ENCODE measurements at places on chromosomes 13 and 19.
A peak's percentile ranks its signal among the peaks of the same experiment; 100 is the strongest.

DNA sequence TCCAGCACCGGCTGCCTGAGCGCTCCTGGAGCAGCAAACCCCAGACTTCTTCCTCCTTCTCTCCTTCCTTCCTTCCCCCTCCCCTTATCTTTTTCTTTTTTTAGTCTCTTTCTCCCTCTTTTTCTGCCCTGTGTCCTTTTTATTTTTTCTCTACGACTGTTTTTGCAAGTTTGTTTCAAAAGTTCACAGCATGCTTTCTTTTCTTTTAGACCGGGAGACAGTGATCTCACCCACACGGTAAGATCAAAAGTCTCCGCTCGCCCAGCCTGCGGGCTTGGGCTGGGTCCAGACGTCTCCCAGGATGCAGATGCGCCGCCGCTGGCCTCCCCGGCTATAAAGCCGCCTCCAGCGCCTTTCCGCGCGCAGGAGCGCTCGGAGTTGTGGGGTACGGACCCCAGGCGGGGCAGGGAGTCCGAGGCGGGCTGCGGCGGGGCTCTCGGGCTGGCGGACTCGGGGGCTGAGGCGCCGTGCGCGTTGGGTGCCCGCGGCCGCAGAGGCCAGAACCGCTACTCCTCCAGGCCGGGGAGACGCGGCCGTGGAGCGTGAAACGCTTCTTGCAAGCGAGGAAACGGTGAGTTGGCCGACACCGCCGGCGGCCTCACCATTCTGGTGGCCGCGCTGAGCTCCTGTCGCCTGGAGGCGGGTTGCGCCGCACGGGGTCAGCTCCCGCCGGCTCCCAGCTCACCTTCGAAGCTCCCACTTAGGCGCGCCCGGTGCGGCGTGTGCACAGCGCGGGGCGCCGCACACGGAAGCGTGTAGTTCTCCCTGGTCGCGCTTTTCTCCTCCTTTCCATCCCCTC, 2.0 kb upstream of the TSHZ3 start:
- no peak for DNase-seq

DNA sequence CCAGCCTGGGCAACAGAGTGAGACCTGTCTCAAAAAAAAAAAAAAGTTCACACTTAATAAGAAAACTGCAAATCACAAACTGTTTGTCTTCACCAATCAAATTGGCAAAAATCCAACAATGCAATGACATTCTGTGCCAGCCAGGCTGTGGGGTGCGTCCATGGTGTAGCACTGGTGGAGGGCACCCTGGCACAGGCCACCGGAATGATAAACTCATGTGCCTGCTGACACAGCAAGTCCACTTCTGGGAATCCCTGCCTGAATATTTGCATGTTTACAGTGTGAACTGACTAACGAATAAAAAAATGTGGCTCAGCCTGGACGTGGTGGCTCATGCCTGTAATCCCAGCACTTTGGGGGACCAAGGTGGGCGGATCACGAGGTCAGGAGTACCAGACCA, 1.6 kb upstream of the LRRC25 start:
- no peak for DNase-seq

DNA sequence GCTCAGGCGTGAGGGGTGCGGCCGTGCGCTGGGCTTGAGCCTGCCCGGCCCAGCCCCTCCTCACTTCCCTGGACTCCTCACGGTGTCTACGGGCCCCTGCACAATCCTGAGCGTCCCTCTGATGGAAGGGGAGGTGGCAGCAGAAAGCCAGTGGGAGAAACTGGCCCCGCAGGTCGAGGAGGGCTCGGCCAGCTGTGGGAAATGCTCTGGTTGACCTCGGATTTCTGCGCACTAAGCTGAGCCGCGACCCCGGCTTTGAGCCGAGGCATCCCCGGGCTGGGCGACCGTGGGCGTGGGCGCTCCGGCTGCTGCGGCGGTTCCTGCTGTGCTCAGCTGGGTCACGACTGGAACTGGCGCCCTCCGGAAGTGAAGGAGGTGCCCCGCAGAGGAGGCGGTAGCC, 70.1 kb downstream of the ZNF208 start:
- no peak for DNase-seq

GRCh38 chr13:95033890-95034289, 267.4 kb downstream of the ABCC4 start:
- no peak for DNase-seq

DNA sequence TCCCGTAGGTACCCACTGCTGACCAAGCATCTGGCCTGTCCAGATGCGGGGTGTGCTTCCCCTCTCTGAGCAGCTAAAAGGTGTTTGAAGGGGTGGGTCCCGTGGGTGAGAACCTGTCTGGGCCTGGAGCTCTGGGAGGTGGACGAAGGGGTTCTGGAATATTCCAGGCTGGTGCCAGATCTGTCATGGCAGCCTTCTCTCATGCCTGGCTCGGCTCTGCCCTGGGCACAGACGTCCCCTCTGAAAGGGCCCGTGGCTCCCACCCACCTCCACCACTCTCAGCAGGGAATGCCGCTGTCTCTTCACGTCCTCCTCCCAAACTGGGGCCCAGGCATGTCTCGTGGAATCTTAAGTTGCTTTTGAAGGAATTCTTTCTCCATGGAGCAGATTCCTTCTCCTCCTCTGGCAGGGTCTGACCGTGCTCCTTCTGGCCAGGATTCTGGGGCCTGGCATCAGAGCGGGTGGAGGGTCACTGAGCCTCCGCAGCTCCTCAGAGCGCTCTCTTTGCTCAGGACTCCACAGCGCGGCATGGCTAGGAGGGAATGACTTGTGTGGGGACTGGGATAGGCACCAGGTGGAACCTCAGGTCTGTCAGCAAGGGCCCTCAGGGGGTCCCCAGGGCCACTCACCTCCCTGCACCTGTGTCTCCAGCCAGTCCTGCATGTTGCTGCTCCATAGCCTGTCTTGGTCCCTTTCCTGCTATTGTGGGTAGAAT, 5.9 kb upstream of the MCF2L start:
- DNase-seq, result no peak

- DNase-seq, result no peak
Observed at GRCh38 chr13:74870865-74871264, 611.1 kb downstream of the TBC1D4 start.

- DNase-seq, result no peak
Observed at GRCh38 chr13:78298657-78299056, 304.7 kb downstream of the POU4F1 start.

DNA sequence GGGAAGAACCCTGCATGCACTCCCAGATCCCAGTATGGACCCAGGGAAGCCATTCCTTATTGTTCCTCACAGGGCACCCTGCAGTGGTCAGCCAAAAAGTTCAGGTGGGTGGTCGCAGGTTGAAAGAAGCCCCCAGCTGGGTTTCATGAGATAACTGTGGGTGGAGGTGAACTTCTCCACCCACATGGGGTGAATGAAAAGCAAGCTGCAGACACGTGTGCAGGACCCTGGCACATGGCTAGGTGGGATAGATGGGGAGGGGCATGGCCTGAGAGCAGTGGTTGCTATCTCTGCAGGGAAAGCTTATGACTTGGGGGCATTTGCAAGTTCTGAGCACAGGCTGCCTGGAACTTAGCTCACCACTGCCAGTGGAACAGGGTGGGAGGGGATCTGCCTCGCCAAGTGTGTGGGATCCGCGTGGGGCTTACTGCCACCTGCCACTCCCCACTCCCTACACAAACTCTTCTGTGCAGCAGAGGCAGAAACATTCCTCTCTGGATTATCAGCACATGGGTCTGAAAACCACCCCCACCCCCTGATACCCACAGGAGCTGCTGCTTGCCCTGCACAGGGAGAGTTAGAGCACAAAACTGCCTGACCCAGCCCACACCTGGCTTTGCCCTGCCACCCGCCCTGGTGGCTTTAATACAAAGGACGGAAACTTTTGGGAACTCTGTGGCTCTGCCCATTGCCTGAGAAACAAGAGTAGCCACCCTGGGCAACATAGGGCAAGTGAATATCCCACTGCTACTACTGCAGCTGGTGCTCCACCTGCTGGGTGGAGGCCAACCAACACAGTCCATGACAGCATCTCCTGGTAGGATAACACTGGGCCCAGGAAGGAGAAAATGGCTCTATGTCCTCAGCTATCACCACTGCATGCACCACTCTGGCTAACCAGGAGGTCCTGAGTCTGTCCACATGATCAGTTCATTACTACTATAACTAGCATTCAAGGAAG, 24.4 kb downstream of the PLA2G4C start:
- no peak for DNase-seq

DNA sequence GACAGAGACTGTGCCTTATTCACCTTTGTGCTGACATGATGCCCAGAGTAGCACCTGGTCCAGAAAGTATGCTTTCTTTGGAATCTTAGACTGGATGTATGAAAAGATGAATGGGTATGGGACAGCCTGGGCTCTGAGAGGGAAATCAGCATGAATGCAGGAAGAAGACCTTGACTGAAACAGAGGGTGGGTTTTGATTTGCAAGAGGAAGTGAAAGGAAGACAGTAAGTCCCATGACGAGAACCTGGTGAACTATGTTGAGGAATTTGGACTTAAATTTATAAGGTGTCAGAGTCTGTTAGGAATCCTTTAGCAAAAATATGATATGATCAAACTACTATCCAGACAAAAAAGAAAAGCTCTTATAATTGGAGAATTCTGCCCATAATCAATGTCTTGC, 301.9 kb downstream of the SPRY2 start:
- no peak for DNase-seq

GRCh38 chr13:26855921-26856320, 95.3 kb upstream of the GPR12 start:
- DNase-seq, result no peak

DNA sequence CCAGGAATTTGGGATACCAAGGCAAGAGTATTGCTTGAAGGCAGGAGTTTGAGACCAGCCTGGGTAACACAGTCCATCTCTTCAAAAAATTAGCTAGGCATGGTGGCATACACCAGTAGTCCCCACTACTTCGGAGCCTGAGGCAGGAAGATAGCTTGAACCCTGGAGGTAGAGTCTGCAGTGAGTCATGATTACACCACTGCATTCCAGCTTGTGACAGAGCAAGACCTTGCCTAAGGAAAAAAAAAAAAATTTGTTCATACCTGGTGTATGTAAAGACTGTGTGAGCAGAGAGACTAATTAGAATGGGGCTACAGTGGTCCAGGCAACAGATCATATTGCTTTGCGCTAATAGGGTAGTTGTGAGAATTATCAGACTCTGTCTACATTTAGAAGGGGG, 778.3 kb upstream of the PCDH20 start:
- no peak for DNase-seq

DNA sequence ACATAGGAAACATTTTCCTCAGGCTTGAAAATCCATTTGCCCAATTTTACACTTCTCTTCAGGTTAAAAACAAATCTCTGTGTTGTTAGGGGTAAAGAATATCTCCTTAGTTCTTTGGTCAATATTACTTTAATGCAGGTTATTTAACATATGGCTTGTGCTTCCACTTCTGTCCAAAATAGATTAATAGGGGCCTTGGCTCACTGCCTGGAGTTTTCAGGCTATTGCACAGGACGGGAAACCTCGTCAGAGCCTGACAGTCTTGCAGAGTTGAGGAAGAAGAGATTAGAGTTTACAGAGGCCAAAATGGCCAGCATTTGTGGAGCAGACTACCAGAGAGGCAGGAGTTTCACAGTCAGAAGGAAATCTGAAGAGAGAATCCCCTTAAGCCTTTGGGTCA, 863.9 kb upstream of the GPC6 start:
- DNase-seq, result no peak

- DNase-seq, result no peak
Observed at GRCh38 chr19:1991018-1991913, 24.2 kb downstream of the BTBD2 start.

GRCh38 chr19:35178701-35179100, 24.2 kb downstream of the FXYD5 start:
- no peak for DNase-seq

- DNase-seq, result no peak
Observed at GRCh38 chr19:57267291-57267690, 13.0 kb upstream of the ZNF460 start.

DNA sequence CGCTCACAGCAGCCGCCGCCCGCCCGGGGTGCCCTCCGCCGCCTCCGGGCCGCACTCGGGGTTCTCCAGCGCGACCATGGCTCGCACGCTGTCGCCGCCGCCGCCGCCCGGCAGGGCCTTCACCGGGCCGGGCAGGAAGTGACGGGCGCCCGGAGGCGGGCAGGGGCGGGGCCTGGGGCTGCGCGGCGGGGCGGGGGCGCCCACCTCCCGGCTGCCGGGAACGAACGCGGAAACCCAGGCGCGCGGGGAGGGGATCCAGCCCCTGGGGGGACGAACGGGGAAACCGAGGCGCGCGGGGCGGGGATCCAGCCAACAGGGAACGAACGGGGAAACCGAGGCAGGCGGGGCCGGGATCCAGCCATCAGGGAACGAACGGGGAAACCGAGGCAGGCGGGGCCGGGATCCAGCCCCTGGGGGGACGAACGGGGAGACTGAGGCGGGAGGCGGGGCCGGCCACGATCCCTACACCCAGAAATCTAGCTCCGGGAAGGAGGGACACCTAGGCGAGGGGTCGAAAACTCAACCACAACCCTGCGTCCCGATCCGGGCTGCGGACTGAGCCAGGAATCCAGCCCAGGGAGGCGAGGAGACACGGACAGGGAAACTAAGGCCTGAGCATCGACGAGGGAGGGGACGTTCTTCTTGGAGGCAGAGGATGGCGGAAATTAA, at the start of gene R3HDM4:
Gene R3HDM4, minus strand, starts transcription at position 140 of the 669 bp plus-strand sequence. Its CDS starts 62 bp downstream, at position 78.
- DNase-seq, result peak; percentile 80

GRCh38 chr19:11698231-11698630, 40.5 kb downstream of the ZNF823 start:
- no peak for DNase-seq

GRCh38 chr13:40653527-40654318, 12.7 kb downstream of the FOXO1 start:
- no peak for DNase-seq

- DNase-seq, result no peak
Observed at GRCh38 chr13:28471421-28471820, 23.5 kb downstream of the FLT1 start.

- DNase-seq, result no peak
Observed at GRCh38 chr13:76904507-76904906, 18.3 kb upstream of the KCTD12 start.

DNA sequence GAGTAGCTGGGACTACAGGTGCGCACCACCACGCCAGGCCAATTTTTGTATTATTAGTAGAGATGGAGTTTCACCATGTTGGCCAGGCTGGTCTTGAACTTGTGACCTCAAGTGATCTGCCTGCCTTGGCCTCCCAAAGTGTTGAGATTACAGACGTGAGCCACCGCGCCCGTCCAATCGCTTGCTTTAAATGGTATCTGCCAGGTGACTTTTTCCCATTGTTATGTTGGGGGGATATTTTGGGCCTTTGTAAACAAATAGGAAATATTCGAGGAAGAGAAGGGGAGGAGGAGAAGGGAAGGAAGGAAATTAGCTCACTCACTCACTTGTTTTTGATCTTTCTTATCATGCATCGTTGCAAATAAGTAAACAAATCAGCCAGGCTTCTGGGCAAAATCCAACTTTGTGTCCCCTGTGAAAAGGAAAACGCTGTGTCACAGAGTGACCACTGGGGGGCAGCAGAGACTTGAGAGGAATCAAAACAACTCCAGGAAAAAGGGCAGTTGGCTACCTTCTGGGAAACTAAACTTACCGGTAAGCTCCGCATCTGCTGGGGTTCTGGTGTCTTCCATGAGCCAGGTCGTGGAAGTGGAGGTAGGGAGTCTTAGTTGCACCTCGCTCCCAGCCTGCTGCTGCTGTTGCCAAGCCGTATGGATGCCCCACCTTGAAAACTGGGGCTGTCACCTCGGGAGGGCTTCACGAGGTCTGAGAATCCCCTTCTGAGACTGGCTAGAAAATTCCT, 9.3 kb upstream of the RANBP3 start:
- peak; percentile 59 for DNase-seq

- no peak for DNase-seq
Observed at GRCh38 chr13:33109271-33109697, 93.1 kb downstream of the KL start.

GRCh38 chr19:48398102-48398374, 4.6 kb downstream of the GRIN2D start:
- DNase-seq, result no peak
